Endothelial cell of coronary artery (primary cell): ENCODE measurements at places on chromosomes 3 and 15. TPM values are rescaled to one million over a fixed set of nuclear protein-coding genes. Genes with fewer than 3 reads are reported as not detected.

CP gene
- total RNA-seq = 0.28 TPM in 1 of 2 replicates, not detected in the other

DNAH1 gene
- 1.8 and 5.2 TPM in 2 replicates for total RNA-seq

TERC gene
- total RNA-seq = 46.9 and 184 TPM in 2 replicates

SH3GL3 gene
- under 0.01 TPM in 1 of 2 replicates, not detected in the other for total RNA-seq

CLEC3B gene
- total RNA-seq = 0.72 and 2.6 TPM in 2 replicates

STRC gene
- not detected in 2 replicates for total RNA-seq

ZBED2 gene
- total RNA-seq = under 0.01 and 0.09 TPM in 2 replicates

RPL39L gene
- total RNA-seq = 24.2 and 33.6 TPM in 2 replicates

PPARG gene
- total RNA-seq = 4.7 and 12.6 TPM in 2 replicates

DNASE1L3 gene
- 0.09 and 0.18 TPM in 2 replicates for total RNA-seq

MNS1 gene
- 0.28 and 0.90 TPM in 2 replicates for total RNA-seq

NFKBIZ gene
- total RNA-seq = 9.3 and 15.0 TPM in 2 replicates

NRG4 gene
- total RNA-seq = not detected in 2 replicates

LRRIQ4 gene
- not detected in 2 replicates for total RNA-seq

ARRDC4 gene
- 0.45 and 2.4 TPM in 2 replicates for total RNA-seq

FILIP1L gene
- 20.0 and 47.9 TPM in 2 replicates for total RNA-seq

LACTB gene
- total RNA-seq = 21.0 and 36.6 TPM in 2 replicates

SLC28A2 gene
- not detected in 2 replicates for total RNA-seq

RTP4 gene
- total RNA-seq = 0.18 and 0.19 TPM in 2 replicates

CCR2 gene
- total RNA-seq = not detected in 2 replicates

TMEM40 gene
- not detected in 2 replicates for total RNA-seq

AP3B2 gene
- not detected in 2 replicates for total RNA-seq

SEMA7A gene
- total RNA-seq = 1.9 and 2.0 TPM in 2 replicates

RLBP1 gene
- not detected in 2 replicates for total RNA-seq

THSD4 gene
- total RNA-seq = 20.1 and 41.1 TPM in 2 replicates

KCNAB1 gene
- total RNA-seq = 0.63 and 3.6 TPM in 2 replicates

LIPH gene
- total RNA-seq = under 0.01 and 2.5 TPM in 2 replicates

FEZF2 gene
- not detected in 2 replicates for total RNA-seq

STARD5 gene
- total RNA-seq = 0.36 and 1.5 TPM in 2 replicates
